ENCODE measurements at places on chromosomes 4 and X. TPM values are rescaled to one million over a fixed set of nuclear protein-coding genes. Genes with fewer than 3 reads are reported as not detected.

IBSP gene
- total RNA-seq, result not detected

FTSJ1 gene
- total RNA-seq, result 55.3 TPM

S100P gene
- total RNA-seq, result not detected

MRFAP1 gene
- total RNA-seq, result 155 TPM

TLR10 gene
- total RNA-seq, result not detected

FGF2 gene
- total RNA-seq, result 48.5 TPM

MAGED4 gene
- total RNA-seq, result 16.8 TPM

MAP7D3 gene
- 14.3 TPM for total RNA-seq

NDST3 gene
- total RNA-seq, result not detected

ARR3 gene
- total RNA-seq, result not detected

ZAR1 gene
- total RNA-seq, result not detected

ALB gene
- not detected for total RNA-seq

TLR3 gene
- 7.7 TPM for total RNA-seq

CSN1S1 gene
- not detected for total RNA-seq

GAGE12F gene
- not detected for total RNA-seq

CENPVL2 gene
- total RNA-seq, result not detected

EMD gene
- total RNA-seq, result 62.4 TPM

SPACA5 gene
- not detected for total RNA-seq

UGT2B11 gene
- total RNA-seq, result not detected

COL4A5 gene
- total RNA-seq, result 6.3 TPM

PRRG3 gene
- total RNA-seq, result not detected

PRDM5 gene
- 12.3 TPM for total RNA-seq

VEGFD gene
- total RNA-seq, result not detected
